RCC 7860 (cell line): ENCODE measurements at places on chromosomes 2 and 18.

DNA sequence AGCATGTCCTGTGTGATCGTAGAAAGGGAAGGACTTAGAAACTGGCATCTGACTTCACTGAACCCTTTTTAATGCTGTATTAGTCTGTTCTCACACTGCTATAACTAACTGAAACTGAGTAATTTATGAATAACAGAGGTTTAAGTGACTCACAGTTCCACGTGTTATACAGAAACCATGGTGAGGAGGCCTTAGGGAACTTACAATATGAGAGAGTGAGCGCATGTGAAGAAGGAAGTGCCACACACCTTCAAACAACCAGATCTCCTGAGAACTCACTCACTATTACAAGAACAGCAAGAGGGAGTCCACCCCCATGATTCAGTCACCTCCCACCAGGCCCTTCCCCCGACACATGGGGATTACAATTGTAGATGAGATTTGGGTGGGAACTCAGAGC lies 811.3 kb downstream of the CPS1 start:
- peak; percentile 18 for DNase-seq

DNA sequence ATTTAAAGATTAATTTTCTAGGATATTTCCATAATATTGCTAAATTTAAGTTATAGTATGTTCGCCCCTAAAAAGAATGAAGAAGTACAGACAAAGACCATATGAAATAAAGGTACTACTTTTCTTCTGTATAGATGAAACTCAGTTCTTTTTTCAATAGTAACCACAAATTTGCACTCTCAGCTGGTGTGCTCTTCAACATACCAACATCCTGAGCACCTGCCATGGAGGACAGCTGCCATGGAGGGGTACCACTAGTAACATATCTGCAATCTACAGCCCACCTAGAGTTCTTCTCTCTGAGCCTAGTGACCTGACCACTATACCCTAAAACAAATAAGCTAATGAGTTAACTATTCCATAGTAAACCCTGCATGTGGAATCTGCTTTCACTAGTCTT lies 36.8 kb upstream of the ERCC3 start:
- DNase-seq = no peak

GRCh38 chr18:32349728-32350395 lies 120.8 kb downstream of the GAREM1 start:
- peak; percentile 82 for DNase-seq

DNA sequence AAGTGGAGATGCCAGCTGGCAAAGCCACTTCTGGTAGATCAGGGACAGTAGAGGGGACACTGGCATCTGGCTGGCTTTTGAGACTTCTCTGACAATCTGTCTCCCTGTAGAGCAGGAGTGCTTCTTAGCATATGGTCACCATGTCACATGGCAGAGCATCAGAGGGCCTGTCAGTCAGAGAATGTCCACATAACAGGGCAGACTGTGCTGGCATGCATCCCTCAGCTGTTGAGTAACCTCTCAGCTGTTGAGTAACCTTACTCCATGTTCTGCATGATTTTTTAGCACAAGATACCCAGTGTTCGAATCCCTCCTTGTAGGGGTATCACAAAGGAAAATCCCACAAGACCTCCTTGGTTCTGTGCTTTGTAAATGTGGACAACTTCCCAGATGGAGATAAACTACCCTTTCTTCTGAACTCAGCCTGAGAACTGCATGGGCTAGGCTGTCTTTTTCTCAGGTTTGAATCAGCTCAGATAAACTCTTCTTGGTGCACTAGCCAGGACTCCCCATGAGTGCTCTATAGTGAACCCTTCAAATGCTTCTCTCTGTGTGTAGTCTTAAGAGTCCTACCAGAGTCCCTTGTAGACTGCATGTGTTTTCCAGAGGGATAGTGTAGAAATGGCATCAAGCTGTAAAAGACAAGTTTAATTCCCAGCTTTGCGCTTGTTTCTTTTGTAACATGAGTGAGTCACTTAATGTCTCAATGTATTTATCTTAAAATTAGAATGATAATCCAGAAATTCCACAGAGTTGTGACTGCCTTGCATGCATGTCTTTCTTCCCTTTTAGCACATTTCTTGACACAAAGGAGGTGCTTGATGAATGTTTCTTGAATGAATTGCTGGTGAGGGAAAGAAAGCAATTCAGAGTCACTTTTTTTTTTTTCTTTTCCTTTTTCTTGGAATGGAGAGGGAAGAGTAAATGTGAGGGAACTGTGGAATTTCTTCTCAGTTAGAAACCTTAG lies 442.3 kb upstream of the HNMT start:
- no peak for DNase-seq

DNA sequence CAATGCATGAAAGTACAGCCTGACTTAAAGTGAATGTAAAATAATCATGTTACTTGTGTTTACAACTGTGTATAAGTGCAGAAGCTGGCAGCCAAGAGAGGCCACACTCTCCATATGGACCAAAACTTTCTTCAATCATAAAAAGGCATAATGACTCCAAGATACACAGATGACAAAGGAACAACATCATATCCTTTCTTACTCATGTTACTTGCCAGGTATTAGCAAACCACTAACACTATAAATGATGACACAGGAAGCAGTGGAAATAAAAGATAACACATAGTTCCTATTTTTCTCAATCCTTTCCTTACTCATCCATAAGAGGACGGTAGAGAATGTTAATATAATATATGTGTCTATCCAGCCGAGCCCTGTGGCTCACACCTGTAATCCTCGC lies 400.0 kb upstream of the CDH2 start:
- no peak for DNase-seq

DNA sequence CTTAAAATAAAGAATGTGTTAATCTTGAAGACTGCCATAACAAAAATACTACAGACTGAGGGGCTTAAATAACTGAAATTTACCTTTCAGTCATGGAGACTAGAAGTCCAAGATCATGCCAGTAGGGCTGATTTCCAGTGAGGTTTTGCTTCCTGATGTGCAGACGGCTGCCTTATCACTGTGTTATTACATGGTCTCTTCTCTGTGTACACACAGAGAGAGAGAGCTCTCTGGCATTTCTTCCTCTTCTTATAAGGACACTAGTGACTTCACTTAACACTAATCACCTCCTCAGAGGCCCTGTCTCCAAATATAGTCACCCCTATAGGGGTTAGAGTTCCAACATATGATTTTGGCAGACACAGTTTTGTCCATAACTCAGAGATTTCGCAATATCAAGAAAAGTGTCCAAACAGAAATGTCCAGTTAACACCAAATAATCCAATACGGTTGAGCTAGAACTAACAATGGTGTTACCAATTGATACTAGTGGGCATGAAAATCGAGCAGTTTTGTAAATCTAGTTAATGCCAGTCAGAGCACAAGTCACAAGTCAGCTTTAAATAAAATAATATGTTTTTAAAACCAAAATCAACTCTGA lies 399.8 kb downstream of the ADCYAP1 start:
- DNase-seq = no peak

DNA sequence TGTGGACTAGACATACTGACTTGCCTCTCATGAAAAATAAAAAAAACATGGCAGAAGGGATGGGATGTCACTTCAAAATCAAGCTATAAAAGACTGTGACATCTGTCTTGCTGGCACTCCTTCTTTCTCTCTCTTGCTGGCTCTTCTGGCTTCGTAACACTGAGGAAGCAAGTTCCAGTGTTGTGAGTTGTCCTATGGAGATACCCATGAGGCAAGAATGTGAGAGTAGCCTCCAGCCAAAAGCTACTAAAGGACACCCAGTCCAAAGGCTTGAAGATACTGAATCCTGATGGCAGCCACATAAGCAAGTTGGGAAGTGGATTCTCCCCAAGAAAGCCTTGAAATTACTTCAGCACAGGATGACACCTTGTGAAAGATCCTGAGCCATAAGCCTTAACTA lies 376.1 kb upstream of the TMEFF2 start:
- DNase-seq = no peak

DNA sequence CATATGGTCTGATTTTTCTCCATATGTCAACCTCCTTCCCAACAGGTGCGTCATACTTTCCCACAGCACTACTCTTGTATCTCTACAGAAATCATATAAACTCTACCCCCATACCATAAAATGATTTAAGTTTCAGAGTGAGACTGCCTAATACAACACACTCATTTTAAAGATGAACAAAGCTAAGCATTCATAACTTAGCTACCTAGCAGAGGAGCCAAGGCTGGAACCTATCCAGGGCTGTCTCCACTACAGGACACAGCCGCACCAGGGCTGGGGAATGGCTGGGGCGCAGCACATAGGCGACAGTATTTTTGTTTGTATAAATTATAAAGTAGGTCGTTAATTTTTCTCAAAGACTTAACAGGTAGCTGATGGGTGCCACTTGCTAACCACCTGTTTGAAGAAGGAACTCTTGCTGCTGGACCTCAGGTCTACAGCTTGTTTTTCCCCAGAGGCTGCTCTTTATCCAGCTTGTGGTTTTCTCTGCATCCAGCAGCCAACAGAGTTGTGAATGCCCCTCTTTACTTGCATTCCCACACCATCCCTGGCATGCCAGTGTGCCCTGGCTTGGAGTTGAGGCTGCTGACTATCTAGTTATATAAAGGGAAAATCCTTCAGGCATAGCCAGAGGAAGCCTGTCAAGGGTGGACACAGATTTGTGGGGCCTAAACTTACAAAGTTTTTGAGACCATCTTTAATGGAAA lies 62.0 kb downstream of the HNRNPLL start:
- DNase-seq = no peak

DNA sequence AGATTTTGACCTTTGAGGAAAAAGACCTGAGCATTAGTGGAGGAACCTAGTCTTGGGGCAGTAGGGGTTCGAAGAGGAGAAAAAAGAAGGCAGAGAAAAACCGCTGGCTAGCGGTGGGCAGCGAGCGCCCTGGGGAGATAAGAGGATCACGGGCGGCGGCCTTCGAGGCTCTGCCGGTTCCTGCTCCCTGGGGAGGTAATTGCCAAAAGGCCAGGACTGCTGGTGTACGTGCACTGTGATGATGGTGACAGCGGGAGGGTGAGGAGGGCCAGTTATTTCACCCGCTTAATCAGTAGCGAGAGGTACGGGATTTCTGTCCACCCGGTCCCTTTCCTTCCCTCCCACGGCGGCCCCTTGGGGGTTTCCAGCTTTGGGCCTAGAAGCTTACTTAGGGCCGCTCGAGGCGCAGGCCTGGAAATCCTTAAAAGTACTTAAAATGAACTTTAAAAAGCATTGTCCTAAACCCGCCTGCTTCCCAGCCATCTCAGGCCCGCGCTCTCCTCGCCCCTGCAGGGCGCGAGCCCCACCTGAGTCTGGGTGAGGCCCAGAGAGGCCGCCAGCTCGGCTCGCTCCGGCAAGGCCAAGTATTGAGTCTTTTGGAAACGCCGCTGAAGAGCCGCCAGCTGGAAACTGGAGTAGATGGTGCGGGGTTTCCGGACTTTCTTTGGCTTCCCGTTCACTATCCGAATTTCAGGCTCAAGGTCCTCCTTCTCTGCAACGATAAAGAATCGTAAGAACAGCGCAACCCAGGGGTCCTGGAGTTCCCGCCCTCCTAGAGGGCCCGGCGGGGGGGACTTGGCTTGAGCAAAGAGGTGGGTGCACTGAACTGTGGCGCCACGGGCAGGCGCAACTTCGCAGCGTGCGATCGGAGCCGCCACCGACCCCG lies 1.5 kb downstream of the DLX2 start:
- DNase-seq = no peak

GRCh38 chr2:156986339-156986988 lies 271.0 kb upstream of the GALNT5 start:
- DNase-seq = no peak

DNA sequence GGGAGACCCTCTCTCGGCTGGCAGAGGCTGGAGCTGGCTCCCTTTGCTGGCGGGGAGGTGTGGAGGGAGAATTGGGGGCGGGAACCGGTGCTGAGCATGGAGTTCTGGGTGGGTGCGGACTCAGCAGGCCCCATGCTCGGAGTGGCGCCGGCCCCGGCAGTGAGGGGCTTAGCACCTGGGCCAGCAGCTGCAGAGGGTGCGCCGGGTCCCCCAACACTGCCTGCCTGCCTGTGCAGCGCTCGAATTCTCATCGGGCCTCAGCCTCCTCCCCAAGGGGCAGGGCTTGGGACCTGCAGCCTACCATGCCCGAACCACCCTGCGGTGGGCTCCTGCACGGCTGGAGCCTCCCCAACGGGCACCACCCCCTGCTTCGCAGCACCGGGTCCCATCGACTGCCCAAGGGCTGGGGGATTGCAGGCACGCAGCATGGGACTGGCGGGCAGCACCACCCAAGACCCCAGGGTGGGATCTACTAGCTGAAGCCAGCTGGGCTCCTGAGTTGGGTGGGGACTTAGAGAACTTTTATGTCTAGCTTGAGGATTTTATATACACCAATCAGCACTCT lies 129.8 kb downstream of the LRRC30 start:
- no peak for DNase-seq

DNA sequence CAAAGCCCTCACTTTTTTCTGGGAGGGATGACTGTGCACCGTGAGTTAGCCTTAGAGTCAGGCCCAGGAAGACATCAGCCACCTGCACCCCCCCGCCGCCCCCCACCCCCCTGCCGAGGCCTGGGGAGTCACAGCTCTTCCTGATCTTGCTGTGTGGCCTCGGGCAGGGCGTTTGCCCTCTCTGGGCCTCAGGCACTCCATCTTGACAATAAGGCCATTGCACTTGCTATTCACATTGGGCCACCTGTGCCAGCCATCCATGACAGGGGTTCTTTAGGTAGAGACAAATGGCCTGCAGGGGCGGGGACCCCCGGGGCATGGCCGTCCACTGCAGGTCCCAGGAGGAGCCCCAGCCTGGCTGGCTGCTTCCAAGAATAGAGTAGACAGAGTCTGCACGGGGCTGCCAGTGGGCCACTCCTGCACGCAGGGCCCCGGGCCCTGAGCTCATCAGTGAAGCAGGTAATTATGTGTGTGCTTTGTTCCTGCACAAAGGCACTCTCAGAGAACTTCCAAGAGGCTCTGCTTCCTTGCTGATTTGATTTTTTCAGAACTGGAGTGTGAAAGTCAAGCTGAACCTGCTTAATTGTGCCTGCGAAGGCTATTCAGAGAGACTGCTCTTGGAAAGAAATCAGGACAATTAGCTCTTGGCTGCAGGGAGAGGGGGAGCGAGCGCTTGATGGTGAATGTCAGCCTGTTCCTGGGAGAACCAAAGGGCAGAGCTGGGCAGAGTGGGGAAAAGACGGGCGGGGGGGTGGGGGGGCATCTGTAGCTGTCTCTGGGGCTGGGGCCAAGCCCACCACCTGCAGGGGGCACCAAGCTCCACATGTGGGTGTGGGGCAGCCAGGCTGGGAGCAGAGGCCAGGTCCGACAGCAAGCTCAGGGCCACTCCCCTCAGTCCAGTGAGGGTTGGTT lies 40.3 kb downstream of the RRM2 start:
- no peak for DNase-seq

GRCh38 chr2:201806442-201807170 lies at the start of gene CDK15:
Gene CDK15 (plus strand): TSS chr2:201806537. CDS start chr2:201806665, 128 bp downstream.
- DNase-seq = peak; percentile 82

GRCh38 chr2:127624756-127625571 lies 21.0 kb upstream of the GPR17 start:
- no peak for DNase-seq

DNA sequence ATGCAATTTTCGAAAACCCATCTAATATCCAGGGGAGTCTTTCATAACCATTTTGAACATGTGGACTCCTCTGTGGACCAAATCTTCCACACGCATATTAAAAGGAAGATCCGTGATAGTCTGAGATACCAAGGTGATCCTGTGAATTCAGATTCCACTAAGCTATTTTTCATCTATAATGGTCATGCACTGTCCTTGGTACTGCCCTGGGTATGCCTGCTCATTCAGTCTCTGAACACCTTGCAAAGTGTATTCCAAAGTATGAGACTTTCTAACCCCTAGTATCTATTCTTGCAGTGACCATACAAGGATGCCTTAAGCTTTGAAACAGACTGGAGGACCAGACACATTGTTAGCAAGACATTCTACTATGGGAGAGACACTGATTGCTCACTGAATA lies 217.6 kb upstream of the CCDC150 start:
- DNase-seq = no peak

GRCh38 chr2:149747456-149747855 lies 159.9 kb upstream of the MMADHC start:
- no peak for DNase-seq
